ENCODE measurements at places on chromosomes 4 and X.

DNA sequence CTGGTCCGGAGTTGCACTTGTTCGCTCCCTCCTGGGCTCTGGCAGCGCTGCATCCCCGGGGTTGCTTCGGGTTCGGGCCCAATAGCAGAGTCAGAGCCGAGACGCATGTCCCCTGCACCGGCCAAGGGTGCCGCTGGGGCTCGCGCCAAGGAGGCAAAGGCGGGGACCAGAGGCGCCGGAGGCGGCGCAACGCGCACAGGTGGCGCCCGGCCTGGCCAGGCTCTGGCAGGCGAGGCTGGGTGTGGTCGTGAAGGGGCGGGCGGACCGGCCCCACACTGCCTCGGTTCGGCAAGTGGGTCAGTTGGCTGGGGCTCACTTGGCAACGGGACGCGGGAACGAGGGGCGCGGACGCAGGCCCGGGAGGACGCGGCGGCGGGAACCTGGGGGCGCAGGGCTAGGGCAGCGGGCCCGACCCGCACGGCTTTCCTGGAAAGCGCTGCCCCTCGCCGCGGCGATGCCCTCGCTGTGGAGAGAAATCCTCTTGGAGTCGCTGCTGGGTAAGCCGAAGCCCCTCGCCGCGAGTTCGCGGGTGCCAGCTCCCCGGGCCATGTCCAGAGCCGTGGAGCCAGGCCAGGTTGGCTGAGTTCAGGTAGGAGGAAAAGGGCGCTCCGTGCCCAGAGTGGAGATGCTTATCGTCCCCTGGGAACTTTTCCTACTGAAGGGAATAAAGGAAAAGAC is at the start of gene CWH43:
CWH43 (plus strand) TSS at position 300 of the 678 bp plus-strand sequence; CDS start at position 455, 155 bp downstream.
- peaks cover 72% of the 10 kb centered on the region for H3K27me3 ChIP-seq
- no peaks in the 10 kb centered on the region for H3K4me1 ChIP-seq
- no peaks in the 10 kb centered on the region for H3K36me3 ChIP-seq
- H3K27ac ChIP-seq = no peak within 1 kb of the TSS
- no peak for DNase-seq

GRCh38 chr4:72375073-72375736 is 193.8 kb downstream of the ADAMTS3 start:
- H3K4me3 ChIP-seq = no peak overlapping the region
- H3K27ac ChIP-seq = no peak overlapping the region
- no peaks in the 10 kb centered on the region for H3K27me3 ChIP-seq
- DNase-seq = no peak
- H3K4me1 ChIP-seq = peaks cover 4% of the 10 kb centered on the region
- no peaks in the 10 kb centered on the region for H3K36me3 ChIP-seq

DNA sequence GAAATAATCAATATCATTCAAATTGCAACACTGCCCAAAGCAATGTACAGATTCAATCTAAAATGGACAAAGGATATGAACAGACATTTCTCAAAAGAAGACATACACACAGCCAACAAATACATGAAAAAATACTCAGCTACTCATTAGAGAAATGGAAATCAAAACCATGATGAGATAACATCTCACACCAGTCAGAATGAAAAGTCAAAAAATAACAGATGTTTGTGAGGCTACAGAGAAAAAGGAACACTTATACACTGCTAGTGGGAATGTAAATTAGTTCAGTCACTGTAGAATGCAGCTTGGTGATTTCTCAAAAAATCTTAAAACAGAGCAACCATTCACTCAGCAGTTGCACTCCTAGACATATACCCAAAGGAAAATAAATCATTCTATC is 205.2 kb downstream of the DKK2 start:
- H3K27ac ChIP-seq = no peak overlapping the region
- H3K4me1 ChIP-seq = no peaks in the 10 kb centered on the region
- H3K36me3 ChIP-seq = no peaks in the 10 kb centered on the region
- H3K4me3 ChIP-seq = no peak overlapping the region
- no peaks in the 10 kb centered on the region for H3K27me3 ChIP-seq

- no peak overlapping the region for H3K27ac ChIP-seq
- H3K27me3 ChIP-seq = peaks cover 4% of the 10 kb centered on the region
- peaks cover 17% of the 10 kb centered on the region for H3K36me3 ChIP-seq
- DNase-seq = no peak
Observed at GRCh38 chrX:47574076-47574546, 8.1 kb upstream of the TIMP1 start.

DNA sequence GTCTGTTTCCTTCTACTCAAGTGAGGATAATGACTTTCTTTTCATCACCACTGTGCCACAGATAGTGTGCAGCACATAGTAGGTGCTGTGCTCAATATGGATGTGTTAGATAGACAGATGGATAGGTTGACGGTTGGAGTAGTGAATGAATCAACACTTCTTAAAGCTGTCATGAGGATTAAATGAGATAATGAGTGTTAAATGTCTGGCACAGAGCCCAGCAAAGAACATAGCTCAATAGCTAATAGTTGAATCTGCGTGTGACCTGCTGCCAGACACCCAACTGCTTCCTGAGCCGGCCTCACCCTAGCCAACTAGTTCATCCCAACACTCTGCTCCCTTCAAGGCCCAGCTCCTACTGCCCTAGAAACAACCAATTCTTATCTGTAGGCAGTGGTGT is 67.7 kb upstream of the PJA1 start:
- H3K4me1 ChIP-seq = no peaks in the 10 kb centered on the region
- no peaks in the 10 kb centered on the region for H3K36me3 ChIP-seq
- H3K27ac ChIP-seq = no peak overlapping the region
- H3K27me3 ChIP-seq = peaks cover 5% of the 10 kb centered on the region
- no peak overlapping the region for H3K4me3 ChIP-seq

DNA sequence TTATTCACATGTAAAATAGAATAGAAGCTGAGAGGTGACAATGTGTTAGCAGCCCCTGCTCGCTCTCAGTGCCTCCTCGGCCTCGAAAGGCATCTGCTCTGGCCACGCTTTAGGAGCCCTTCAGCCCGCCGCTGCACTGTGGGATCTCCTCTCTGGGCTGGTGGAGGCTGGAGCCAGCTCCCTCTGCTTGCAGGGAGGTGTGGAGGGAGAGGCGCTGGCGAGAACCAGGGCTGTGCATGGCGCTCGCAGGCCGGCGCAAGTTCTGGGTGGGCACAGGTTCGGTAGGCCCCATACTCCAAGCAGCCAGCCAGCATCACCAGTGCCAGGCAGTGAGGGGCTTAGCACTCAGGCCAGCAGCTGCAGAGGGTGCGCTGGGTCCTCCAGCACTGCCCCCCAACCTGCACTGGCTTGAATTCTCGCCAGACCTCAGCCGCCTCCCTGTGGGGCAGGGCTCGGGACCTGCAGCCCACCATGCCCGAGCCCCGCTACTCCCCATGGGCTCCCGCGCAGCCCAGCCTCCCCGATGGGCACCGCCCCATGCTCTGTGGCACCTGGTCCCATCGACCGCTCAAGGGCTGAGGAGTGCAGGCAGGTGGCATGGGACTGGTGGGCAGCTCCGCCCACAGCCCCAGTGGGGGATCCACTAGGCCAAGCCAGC is 1346.7 kb upstream of the IGFBP7 start:
- no peaks in the 10 kb centered on the region for H3K4me1 ChIP-seq
- no peak overlapping the region for H3K4me3 ChIP-seq
- H3K27ac ChIP-seq = no peak overlapping the region
- no peaks in the 10 kb centered on the region for H3K36me3 ChIP-seq

DNA sequence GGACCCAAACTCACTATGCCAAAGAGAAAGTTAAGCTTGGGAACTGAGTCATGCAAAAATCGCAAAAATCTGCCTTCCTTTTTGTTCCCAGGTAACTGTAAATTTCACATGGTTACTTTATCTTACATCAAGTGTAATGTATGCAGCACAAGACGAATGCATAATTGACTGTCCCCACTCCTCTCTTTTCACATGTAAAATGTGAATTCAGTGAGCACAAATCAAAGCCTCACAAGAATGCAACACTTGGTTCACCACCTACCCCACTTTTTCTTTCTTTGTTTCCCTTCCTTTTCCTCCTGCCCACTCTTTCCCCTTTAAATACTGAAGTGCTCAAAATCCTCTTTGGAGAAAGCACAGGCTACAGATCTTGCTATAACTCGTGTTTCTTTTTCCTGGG is 53.2 kb downstream of the MAGED4B start:
- H3K4me1 ChIP-seq = no peaks in the 10 kb centered on the region
- H3K36me3 ChIP-seq = no peaks in the 10 kb centered on the region
- no peak overlapping the region for H3K4me3 ChIP-seq
- H3K27ac ChIP-seq = no peak overlapping the region
- H3K27me3 ChIP-seq = peaks cover 3% of the 10 kb centered on the region

- H3K27ac ChIP-seq = no peak overlapping the region
- no peak overlapping the region for H3K4me3 ChIP-seq
- no peaks in the 10 kb centered on the region for H3K36me3 ChIP-seq
Observed at GRCh38 chr4:74370912-74371311, 6.0 kb downstream of the EREG start.

GRCh38 chrX:72346302-72346949 is 40.7 kb upstream of the CITED1 start:
- no peaks in the 10 kb centered on the region for H3K4me1 ChIP-seq
- DNase-seq = no peak
- no peak overlapping the region for H3K27ac ChIP-seq
- H3K36me3 ChIP-seq = peaks cover 10% of the 10 kb centered on the region
- no peaks in the 10 kb centered on the region for H3K27me3 ChIP-seq

DNA sequence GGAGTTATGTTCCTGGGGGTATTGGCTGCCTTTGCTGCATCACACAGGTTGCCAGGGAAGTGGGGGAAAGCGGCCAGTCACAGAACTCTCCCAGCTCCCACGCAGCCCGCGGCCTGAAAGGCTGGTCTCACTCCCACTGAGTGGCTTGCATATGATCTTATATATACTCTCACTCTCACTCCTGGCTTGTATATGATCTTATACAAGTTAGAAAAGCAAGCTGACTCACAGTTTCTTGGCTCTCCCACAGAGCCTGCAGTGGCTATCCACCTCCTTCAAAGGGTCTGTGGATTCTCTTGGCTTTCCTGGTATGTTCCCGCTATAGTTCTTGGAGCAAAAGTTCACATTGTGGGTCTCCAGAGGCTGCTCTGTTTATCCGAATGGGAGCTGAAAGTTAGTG is 833.5 kb upstream of the GALNTL6 start:
- peaks cover 4% of the 10 kb centered on the region for H3K27me3 ChIP-seq
- no peak for DNase-seq
- no peaks in the 10 kb centered on the region for H3K36me3 ChIP-seq
- no peaks in the 10 kb centered on the region for H3K4me1 ChIP-seq
- H3K27ac ChIP-seq = no peak overlapping the region

GRCh38 chr4:177444911-177445736 is 2.9 kb upstream of the AGA start:
- H3K4me3 ChIP-seq = peak overlapping the region; percentile 74
- DNase-seq = no peak
- peak overlapping the region; percentile 62 for H3K27ac ChIP-seq
- H3K36me3 ChIP-seq = no peaks in the 10 kb centered on the region
- peaks cover 14% of the 10 kb centered on the region for H3K4me1 ChIP-seq
- no peaks in the 10 kb centered on the region for H3K27me3 ChIP-seq

- H3K27me3 ChIP-seq = no peaks in the 10 kb centered on the region
- no peak for DNase-seq
- H3K36me3 ChIP-seq = no peaks in the 10 kb centered on the region
- no peak overlapping the region for H3K4me3 ChIP-seq
Observed at GRCh38 chr4:176500894-176501293, 181.1 kb downstream of the SPCS3 start.

GRCh38 chrX:15204130-15204751 is 65.6 kb downstream of the ASB9 start:
- H3K27me3 ChIP-seq = no peaks in the 10 kb centered on the region
- no peak overlapping the region for H3K27ac ChIP-seq
- H3K4me1 ChIP-seq = no peaks in the 10 kb centered on the region
- DNase-seq = no peak
- no peak overlapping the region for H3K4me3 ChIP-seq
- no peaks in the 10 kb centered on the region for H3K36me3 ChIP-seq

GRCh38 chr4:81356621-81357020 is 115.1 kb downstream of the RASGEF1B start:
- no peak overlapping the region for H3K4me3 ChIP-seq
- DNase-seq = no peak
- H3K36me3 ChIP-seq = no peaks in the 10 kb centered on the region
- H3K27ac ChIP-seq = no peak overlapping the region

DNA sequence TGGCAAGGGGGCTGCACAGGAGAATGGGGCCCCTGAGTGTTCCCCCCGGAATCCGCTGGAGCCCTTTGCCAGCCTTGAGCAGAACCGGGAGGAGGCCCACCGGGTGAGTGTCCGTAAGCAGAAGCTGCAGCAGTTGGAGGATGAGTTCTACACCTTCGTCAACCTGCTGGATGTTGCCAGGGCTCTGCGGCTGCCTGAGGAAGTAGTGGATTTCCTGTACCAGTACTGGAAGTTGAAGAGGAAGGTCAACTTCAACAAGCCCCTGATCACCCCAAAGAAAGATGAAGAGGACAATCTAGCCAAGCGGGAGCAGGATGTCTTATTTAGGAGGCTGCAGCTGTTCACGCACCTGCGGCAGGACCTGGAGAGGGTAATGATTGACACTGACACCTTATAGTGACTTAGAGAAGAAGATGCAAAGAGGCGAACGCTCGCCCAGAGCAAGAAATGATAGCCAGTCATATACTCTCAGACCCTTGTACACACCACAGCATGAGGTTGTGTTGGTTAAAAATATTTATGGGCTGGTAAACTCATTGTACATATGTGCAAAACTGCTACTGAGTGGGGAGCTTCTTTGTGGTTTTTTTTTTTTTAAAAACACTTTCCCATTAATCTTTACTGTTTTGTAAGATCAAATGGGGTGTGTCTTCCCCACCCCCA is 52.5 kb downstream of the JADE1 start:
- no peak overlapping the region for H3K4me3 ChIP-seq
- H3K4me1 ChIP-seq = peaks cover 30% of the 10 kb centered on the region
- peaks cover 43% of the 10 kb centered on the region for H3K36me3 ChIP-seq

DNA sequence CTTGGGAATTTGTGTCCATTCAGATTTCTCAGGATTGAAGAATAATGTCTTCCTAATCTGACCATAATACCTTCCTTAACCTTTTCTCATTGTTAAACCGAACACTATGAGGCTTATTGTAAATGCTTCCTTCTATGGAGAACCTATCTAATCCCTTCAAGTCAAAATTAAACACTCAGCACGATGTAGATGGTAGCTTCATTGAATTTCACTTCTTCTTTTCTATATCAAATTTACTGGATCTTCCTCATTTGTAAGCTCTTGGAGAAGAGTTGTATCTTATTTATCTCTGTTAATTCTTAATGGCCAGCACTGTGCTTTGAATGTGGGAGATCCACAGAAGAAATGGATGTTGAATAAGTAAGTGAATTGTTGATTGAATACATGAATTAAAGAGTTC is 109.0 kb upstream of the RAPGEF2 start:
- peaks cover 5% of the 10 kb centered on the region for H3K4me1 ChIP-seq
- no peaks in the 10 kb centered on the region for H3K36me3 ChIP-seq
- no peak for DNase-seq
- no peak overlapping the region for H3K4me3 ChIP-seq
- no peak overlapping the region for H3K27ac ChIP-seq

GRCh38 chr4:189299706-189300105 is 641.0 kb upstream of the FRG1 start:
- no peaks in the 10 kb centered on the region for H3K36me3 ChIP-seq
- no peak for DNase-seq
- H3K27me3 ChIP-seq = no peaks in the 10 kb centered on the region
- H3K4me1 ChIP-seq = no peaks in the 10 kb centered on the region
- H3K4me3 ChIP-seq = no peak overlapping the region

- peak overlapping the region; percentile 89 for H3K4me3 ChIP-seq
- H3K27me3 ChIP-seq = peaks cover 52% of the 10 kb centered on the region
- H3K27ac ChIP-seq = no peak overlapping the region
- no peaks in the 10 kb centered on the region for H3K36me3 ChIP-seq
- H3K4me1 ChIP-seq = peaks cover 6% of the 10 kb centered on the region
- DNase-seq = peak; percentile 75
Observed at GRCh38 chr4:180057891-180058671, 2185.1 kb upstream of the TENM3 start.
